ENCODE measurements at places on chromosomes 4 and X. TPM values are rescaled to one million over a fixed set of nuclear protein-coding genes. Genes with fewer than 3 reads are reported as not detected.
A peak's percentile ranks its signal among the peaks of the same experiment; 100 is the strongest.

Gene AFP
- not detected for total RNA-seq

DNA sequence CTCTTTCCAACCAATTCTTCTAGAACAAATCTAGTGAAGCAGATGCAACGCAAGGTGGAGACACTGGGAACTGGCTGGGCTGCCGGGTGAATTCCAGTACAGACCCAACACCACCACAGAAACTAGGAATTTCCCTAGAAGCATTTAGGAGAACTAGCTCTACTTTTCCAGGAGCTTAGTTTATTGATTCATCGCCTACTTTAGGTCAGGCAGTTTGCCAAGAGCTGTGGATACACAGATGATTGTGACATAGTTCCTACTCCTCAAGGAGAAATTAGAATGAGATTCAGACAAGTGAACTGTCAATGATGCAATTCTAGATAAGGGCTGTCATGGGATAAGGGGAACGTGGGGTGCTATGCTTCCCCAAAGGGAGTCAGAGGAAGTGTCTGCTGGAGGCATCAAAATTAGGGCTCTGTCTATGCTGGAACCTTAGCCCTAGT, 350.0 kb downstream of the CAMK2D start:
- no peak overlapping the region for H3K27ac ChIP-seq
- H3K4me3 ChIP-seq, result no peak overlapping the region
- no peaks in the 10 kb centered on the region for H3K36me3 ChIP-seq
- no peaks in the 10 kb centered on the region for H3K27me3 ChIP-seq
- no peaks in the 10 kb centered on the region for H3K4me1 ChIP-seq

DNA sequence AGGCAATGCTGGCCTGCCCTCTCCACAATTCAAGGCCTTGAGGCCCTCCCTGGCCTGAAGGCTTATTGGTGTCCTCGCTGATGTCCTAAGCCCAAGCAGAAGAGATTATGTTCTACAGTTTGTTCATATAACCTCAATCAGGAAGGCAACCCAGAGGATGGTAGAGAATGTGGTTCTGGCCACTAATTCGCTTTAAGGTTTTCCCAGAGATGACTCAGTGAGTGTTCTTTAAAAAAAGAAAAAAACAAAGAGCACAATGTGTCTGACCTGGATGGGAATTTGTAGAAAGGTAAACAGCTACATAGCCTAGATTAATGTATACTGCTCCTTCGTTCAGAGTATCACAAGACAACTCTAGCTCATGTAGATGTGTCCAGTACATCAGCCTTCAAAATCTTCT, 66.0 kb downstream of the MANBA start:
- no peak for DNase-seq
- peaks cover 6% of the 10 kb centered on the region for H3K36me3 ChIP-seq
- H3K27me3 ChIP-seq, result no peaks in the 10 kb centered on the region
- H3K4me1 ChIP-seq, result no peaks in the 10 kb centered on the region

DNA sequence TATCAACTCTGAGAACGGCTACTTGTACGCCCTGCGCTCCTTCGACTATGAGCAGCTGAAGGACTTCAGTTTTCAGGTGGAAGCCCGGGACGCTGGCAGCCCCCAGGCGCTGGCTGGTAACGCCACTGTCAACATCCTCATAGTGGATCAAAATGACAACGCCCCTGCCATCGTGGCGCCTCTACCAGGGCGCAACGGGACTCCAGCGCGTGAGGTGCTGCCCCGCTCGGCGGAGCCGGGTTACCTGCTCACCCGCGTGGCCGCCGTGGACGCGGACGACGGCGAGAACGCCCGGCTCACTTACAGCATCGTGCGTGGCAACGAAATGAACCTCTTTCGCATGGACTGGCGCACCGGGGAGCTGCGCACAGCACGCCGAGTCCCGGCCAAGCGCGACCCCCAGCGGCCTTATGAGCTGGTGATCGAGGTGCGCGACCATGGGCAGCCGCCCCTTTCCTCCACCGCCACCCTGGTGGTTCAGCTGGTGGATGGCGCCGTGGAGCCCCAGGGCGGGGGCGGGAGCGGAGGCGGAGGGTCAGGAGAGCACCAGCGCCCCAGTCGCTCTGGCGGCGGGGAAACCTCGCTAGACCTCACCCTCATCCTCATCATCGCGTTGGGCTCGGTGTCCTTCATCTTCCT, 2.7 kb downstream of the PCDH10 start:
- DNase-seq, result no peak
- H3K36me3 ChIP-seq, result no peaks in the 10 kb centered on the region
- H3K4me1 ChIP-seq, result peaks cover 44% of the 10 kb centered on the region
- peaks cover 56% of the 10 kb centered on the region for H3K27me3 ChIP-seq
- no peak overlapping the region for H3K27ac ChIP-seq
- no peak overlapping the region for H3K4me3 ChIP-seq

- H3K27me3 ChIP-seq, result no peaks in the 10 kb centered on the region
- no peak overlapping the region for H3K27ac ChIP-seq
- H3K4me3 ChIP-seq, result no peak overlapping the region
- DNase-seq, result no peak
- H3K36me3 ChIP-seq, result no peaks in the 10 kb centered on the region
Observed at GRCh38 chr4:34534916-34535315, 1709.4 kb downstream of the ARAP2 start.

GRCh38 chrX:132957211-132958090, 978 bp downstream of the HS6ST2 start:
- H3K4me1 ChIP-seq, result peaks cover 15% of the 10 kb centered on the region
- DNase-seq, result no peak
- peak overlapping the region; percentile 54 for H3K4me3 ChIP-seq
- peaks cover 4% of the 10 kb centered on the region for H3K27me3 ChIP-seq

DNA sequence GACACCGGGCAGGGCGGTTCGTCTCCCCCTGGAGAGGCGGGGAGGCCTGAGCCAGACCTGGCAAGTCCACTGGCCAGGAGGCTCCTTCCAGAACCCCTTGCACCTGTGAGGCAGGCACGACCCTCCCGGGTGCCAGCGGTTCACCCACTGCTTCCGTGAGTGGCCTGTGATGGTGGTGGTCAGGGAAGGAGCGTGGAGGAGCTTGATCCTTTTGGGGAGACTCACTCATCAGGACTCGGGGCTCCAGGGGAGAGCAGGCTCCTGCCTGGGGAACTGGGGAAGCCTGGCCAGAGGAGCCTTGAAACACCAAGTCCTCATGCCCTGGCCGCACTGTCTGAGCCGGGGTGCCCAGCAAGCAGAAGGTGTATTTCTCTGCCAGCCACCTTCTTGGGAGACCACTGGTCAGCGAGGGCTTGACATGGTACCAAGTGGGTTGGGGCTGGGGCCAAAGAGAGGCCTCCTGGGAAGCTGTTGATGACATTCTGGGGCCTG, 860 bp downstream of the FAM50A start:
- no peaks in the 10 kb centered on the region for H3K27me3 ChIP-seq
- H3K27ac ChIP-seq, result no peak overlapping the region
- peaks cover 24% of the 10 kb centered on the region for H3K36me3 ChIP-seq
